ENCODE measurements at places on chromosomes 6 and 20. TPM values are rescaled to one million over a fixed set of nuclear protein-coding genes. Genes with fewer than 3 reads are reported as not detected.

GRCh38 chr6:25008707-25009392, 73.1 kb upstream of the RIPOR2 start:
- DNase-seq, result no peak

DNA sequence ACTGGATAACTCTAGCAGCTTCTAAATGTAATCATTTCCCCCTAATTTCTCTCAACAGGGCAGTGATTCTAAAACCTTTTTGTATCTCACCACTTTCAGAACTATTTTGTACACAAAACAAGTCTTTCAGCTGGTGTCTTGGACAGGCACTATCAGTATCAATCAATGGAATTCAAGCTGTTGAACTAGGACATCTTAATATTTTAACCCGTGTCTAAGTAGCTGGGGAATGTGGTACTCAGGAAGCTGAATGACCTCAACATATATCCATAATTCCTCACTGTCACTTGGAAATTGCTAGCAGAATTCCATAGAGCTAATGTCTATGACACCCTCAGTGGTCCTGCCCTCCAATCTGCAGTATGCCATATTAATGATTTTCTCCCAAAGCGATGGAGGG, 24.5 kb downstream of the ADAT2 start:
- no peak for DNase-seq

GRCh38 chr6:13292774-13293173, 35.6 kb downstream of the TBC1D7 start:
- no peak for DNase-seq

GRCh38 chr20:13683833-13684232, 45.1 kb upstream of the TASP1 start:
- DNase-seq, result no peak

- DNase-seq, result no peak
These were observed 70.6 kb downstream of the AFG1L start for GRCh38 chr6:108365478-108365877.

- no peak for DNase-seq
These were observed 7.5 kb upstream of the ZSWIM1 start for GRCh38 chr20:45873409-45874103.

The CASP8AP2 gene
- total RNA-seq, result 6.6 TPM

The SMPDL3A gene
- total RNA-seq, result 7.5 TPM

The OR12D3 gene
- total RNA-seq, result not detected
